ENCODE measurements at places on chromosomes 1 and 21.

GRCh38 chr1:68479501-68479900 is 17.4 kb downstream of the DEPDC1 start:
- no peak for DNase-seq

GRCh38 chr1:59007429-59007819 is 223.6 kb upstream of the JUN start:
- no peak for DNase-seq

DNA sequence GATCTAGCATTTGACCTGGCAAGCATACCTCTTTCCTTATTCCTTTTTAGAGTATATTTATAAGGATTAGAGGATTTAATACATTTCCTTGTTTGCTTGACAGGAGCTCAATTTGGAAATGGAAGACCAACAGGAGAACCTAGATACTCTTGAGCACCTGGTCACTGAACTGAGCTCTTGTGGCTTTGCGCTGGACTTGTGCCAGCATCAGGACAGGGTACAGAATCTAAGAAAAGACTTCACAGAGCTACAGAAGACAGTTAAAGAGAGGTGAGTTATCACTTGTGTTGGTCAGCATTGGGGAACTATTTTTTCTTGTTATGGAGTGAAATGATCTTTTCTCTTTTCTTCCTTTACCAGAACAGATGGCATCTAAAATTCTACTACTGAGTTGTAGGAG is 123.4 kb upstream of the BMP8A start:
- DNase-seq = no peak

DNA sequence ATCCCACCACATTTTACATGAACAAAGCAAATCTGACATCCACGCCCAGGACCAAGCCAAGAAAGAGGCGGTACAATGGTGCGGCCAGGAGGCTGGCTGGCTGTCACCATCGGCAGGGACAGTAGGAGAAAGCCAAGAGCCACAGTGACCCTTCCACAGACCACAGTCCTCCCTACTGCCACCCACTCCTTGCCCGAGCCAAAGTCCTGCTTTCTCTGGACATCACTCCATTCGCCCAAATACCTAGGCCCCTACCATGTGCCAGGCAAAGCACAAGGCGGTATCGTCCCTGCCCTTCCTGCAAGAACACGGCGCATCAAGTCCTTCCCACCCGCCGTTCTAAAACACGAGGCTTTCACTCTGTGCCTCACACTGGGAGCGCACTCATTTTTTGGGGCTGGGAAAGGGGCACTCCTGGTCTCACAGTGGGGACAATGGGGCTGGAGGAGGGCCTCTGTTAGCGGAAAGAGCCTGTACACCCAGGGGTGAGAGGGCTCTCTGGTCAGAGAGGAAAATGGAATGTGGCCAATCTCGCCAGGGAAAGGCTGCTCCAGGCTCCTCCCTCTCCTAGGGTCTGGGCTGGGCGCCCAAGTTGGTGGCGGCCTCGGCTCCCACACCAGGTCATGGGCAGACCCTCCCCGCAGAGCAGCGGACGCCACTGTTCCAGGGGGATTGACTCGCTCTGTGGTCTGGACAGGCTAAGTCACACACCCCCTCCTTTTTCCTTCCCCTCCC is 26.5 kb downstream of the SSBP3 start:
- DNase-seq = no peak

DNA sequence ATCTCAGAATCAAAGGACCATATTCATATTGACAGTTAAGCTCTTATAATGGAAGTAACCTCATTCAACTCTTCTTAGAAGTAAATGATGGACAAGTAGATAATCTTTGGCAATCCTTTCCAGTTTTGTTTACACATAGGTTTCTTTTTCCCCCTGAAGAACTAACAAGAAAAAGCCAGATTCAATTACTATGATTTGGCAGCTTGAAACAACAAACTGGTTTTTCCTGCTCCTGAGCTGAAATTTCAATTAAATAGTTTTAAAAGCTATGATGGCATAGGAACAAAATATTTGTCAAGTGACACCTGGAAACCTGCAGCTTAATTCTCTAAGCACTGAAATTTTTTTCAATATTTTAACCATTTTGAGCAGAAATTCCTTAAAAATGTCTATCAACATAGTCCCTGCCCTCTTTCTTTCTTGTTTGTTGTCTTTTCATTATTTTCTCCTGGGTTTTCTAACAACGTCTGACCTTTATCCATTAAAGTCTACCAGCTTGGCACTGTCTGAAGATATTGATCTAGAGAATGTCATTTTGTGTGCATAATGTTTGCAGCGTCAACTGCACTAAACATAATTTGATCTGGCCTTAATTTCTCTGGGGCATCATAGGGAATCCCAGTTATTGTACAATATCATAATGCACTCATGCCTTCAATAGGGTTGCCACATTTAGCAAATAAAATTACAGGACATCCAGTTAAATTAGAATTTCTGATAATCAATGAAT is 4.0 kb upstream of the SLC35A3 start:
- no peak for DNase-seq

All from COLO829 (cell line).